ENCODE measurements at places on chromosomes 2 and 18. TPM values are rescaled to one million over a fixed set of nuclear protein-coding genes. Genes with fewer than 3 reads are reported as not detected.

DNAJC5G gene
- not detected for total RNA-seq

FBLN7 gene
- 14.7 TPM for total RNA-seq

CRYGD gene
- not detected for total RNA-seq

- peak; percentile 94 for DNase-seq
Observed at GRCh38 chr18:51275712-51276476, 78.4 kb upstream of the MEX3C start.

- DNase-seq: no peak
Observed at GRCh38 chr2:168525716-168526446, 69.8 kb downstream of the CERS6 start.

GRCh38 chr2:239857591-239857990 lies 167.6 kb downstream of the NDUFA10 start:
- DNase-seq: no peak

DNA sequence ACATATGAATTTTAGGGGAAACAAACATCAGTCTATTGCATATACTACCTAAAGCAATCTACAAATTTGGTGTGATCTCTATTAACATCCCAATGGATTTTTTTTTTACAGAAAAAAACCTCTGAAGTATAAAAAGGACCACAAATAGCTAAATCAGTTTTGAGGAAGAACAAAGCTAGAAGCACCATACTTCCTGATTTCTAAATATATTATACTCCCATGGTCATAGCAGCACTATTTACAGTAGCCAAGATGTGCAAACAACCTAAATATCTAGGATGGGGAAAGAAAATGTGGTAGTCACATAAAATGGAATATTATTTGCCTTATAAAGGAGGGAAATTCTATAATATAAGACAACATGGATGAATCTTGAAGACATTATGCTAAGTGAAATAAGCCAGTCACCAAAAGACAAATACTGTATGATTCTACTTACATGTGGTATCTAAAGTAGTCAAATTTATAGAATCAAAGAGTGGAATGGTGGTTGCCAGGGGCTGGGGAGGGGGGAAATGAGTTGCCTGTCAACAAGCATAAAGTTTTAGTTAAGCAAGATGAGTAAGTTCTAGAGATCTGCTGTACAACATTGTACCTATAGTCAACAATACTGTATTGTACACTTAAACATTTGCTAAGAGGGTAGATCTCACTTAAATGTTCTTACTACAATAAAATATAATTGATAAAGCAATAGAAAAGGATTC lies 17.6 kb upstream of the CASP8 start:
- no peak for DNase-seq

DNA sequence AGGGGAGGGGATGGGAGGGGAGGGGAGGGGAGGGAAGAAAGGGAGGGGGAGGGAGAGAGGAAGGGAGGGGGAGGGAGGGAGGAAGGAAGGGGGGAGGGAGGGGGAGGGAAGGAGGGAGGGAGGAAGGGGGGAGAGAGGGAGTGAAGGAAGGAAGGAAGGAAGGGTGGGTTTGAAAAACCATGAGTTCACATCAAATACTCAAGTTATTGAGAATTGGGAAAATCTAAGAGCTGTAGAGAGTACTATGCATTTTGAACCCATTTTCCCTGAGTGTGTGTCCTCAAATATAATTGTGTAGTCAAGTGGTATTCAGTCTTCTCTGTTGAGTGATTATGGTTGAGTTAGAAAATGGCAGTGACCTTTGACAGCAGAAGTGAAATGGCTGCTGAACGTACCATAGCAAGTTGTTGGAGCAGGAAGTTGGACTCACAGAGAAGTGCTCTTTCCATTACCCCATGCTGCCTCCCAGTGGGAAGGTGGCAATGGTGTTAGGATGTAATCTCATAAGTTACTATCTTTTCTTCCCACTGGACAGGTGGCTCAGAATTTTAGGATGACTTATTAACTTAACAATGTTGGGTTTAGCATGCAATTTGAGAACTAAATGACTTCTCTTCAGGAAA lies 214.6 kb downstream of the SETBP1 start:
- peak; percentile 62 for DNase-seq

DNA sequence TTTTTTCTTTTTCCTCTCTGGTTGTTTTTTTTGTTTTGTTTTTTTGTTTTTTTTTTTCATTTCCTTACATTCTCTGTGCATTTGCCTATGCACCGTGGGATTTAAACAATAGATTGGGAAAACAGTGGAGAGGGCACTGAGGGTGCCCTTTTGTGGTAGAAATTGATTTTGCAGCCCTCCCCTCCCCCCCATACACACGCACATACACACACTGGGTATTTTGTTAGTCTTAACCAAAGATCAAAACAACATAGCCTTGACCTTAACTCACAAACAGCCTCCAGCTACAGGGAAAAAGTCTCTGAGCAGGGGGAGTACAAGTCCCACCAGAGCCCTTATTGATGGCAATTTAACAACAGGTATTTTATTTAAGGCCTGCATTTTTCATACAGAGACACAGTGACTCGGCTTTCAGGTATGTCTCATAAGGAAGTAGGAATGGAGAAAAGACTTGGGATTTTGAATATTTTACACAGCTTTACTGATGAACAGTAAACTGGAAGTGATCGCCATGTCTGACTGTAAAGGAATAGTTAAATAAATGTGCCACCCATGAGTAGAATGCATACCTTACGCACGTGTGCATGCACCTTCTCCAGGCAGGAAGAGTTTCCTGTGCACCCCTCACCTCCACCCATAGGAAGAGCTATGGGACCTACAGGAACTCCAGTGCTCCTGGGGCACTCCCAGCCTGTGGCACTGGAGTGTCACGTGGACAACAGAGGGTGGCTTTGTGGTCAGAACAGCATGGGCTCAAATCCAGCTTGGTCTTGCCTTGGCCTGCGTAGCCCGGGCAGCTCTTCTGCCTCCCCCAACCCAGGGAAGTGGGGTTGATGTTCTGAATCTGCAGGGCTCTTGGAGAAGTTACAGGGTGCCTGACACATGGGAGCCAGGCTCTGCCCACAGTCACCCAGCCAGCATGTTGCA lies 266.4 kb downstream of the ANAPC1 start:
- peak; percentile 54 for DNase-seq

TGFA gene
- 0.19 TPM for total RNA-seq

DNA sequence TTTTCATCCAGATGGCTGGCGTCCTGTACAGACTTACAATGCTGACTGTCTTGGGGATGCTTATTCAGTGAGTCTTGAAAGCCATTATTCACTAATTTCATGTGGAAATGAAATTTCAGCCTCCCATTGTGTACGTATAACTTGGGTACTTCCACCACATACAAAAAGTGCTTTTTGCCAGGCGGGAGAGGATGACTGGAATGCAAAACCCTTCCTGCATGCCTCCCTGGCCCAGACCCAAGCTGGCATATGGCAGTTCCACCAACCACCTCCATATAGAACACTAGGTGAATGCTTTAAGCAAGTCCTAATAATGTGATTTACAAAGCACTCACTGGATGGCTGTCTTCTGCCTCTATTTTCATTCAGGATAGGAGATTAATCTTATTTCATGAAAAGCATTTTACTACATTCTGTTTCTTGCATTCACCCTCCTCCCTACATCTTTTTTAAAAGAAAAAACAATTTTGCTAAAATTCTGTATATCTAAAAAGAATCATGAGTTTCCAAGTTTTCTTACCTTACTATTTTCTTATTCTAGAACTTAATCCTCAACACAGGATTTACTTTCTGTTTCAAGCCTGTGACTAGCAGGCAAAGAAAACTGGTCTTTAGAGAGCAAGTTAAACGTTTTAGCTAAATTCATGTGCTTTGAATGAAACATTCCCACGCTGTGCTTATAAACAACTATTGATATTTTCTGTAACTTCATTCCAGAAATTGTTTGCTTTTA lies 327.6 kb downstream of the NCKAP5 start:
- no peak for DNase-seq

DNA sequence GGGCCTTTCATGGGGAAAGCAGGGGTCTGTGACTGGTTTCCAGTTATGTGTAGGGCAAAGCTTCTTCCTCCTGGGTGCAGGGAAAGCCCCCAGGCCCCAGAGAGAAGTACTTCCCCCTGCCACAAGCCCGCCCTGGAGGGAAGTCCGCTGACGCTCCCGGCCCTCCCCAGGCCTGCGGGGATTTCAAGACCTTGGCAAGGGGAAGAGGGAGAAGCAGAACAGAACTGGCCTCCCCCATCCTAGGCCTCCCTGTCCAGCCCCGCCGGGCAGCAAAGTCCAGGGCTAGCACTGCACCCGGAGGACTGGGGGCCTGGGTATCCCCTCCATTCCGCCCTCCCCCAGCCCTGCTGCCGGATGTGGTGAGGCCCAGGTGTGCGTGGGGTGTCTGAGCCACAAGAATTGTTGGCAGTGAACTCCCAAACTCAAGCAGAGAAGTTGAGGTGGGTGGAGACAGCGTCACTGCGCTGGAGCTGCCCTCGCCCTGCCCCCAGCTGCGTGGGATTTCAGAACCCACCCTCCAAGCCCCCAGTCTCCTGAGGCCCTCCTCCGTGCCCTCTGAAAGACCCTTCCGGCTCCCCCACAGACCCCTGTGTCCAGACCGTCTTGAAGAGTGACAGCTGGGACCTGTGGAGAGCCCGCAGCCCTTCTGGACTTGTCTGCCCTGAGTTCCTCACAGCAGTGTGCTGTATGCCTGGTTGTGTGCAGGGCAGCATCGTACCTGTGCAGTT lies 1.1 kb upstream of the DUSP2 start:
- no peak for DNase-seq

FAM228A gene
- total RNA-seq: not detected

DNA sequence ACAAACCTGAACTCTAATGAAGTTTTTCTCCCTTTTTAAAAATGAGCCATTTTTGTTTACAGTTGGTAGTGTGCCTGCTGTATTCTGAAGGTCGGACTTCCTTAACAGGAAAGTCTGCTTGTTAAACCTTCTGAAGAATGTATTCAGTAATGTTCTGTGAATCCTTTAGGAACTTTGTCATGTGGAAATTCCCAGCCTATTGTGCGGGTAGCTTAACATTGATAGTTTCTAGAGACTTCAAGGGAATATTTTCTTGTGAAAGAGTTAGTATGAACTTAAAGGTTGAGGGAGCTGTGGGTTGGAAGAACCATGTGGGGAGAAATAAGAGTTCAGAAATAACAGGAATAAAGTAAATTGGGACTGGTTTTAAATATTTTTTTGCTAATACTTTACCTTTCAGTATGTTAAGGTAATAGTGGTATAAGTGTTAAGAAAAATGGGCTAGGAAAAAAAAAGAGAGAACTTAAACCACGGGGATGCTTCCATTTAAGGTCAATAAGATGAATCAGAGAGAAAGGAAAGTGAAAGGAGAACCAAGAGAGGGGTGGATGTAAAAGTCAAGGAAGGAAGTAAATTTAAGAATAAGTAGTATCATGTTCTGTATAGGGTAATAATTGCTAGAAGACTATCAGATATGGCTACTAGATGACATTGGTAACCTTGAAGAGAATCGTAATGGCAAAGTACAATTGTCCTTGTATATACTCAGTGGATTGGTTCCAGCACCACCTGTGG lies 90.5 kb downstream of the PMS1 start:
- DNase-seq: no peak

GRCh38 chr2:108911401-108911800 lies 77.6 kb downstream of the EDAR start:
- DNase-seq: no peak

DNA sequence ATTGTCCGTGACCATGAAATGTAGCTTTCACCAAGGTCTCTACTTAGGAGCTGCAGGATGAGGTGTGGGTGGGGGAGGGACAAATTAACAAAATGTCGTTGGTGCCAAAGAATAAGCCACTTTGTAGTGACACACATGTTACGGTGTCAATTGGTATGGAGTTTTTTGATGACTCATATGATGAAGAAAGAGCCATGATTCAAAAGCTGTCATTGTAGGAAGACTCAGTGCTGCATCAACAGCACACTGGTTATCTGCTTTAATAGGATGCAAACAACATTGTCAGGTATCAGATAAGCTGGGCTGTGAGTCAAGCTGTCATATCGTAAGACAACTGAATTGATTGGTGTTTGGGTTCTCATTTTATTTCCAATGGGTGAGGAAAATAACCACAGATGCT lies 36.6 kb upstream of the BOD1L2 start:
- DNase-seq: no peak

SERPINB13 gene
- total RNA-seq: not detected

TCF7L1 gene
- 0.53 TPM for total RNA-seq

- DNase-seq: no peak
Observed at GRCh38 chr2:207483066-207483465, 46.7 kb upstream of the CREB1 start.

GRCh38 chr18:9521770-9522169 lies 46.5 kb downstream of the RALBP1 start:
- DNase-seq: no peak

- DNase-seq: no peak
Observed at GRCh38 chr2:76973610-76974009, 548.6 kb downstream of the LRRTM4 start.

GRCh38 chr18:45998244-45998643 lies 31.1 kb upstream of the EPG5 start:
- DNase-seq: no peak

DNA sequence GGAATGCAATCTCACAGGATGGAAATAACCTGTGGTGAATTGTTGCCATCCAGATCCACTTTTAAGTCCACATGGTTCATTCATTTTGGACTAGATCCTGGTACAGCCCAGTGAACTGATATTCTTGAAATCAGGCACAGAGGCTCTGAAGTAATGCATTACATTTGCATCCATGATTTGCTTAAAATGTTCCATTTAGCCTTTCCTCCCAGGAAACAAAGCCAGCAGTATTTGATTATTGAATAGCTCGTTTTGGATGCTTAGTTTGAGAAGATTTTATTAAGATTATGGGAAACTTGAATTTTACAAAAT lies 995.8 kb upstream of the CDH2 start:
- no peak for DNase-seq

HMSD gene
- not detected for total RNA-seq

MYL1 gene
- total RNA-seq: 391 TPM

STPG4 gene
- not detected for total RNA-seq

- DNase-seq: no peak
Observed at GRCh38 chr2:147468349-147468748, 376.5 kb upstream of the ACVR2A start.

GRCh38 chr18:79030680-79031079 lies 38.5 kb upstream of the ATP9B start:
- peak; percentile 60 for DNase-seq

IMPA2 gene
- 36.9 TPM for total RNA-seq

UBE2E3 gene
- 215 TPM for total RNA-seq

GRCh38 chr2:183610724-183611123 lies 486.5 kb downstream of the NUP35 start:
- DNase-seq: no peak

C18orf63 gene
- not detected for total RNA-seq

PLB1 gene
- total RNA-seq: 0.31 TPM

TBR1 gene
- not detected for total RNA-seq

DNA sequence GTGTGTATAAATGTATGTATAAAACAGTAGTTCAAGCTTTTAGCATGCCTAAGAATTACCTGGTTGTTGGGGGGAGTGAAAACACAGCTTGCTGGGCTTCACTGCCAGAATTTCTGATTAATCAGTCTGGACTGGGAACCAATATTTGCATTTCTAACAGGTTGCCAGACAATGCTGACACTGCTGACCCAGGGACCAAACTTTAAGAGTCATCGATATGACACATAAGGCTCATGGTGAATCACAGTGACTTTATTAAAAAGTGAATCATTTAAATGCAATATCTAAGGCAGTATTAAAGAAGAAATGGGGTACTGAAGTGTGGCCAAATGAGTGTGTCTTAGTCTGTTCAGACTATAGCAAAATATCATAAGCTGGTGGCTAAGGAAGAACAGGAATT lies 195.9 kb upstream of the DTNA start:
- no peak for DNase-seq

Data from myocyte (in vitro differentiated cells).